ENCODE measurements at places on chromosomes 7 and 10.

- DNase-seq, result no peak
These were observed 6.5 kb downstream of the GDI2 start for GRCh38 chr10:5806745-5807144.

- DNase-seq, result no peak
These were observed 16.3 kb upstream of the CHUK start for GRCh38 chr10:100245484-100246220.

- no peak for DNase-seq
These were observed 109.8 kb downstream of the GRID1 start for GRCh38 chr10:86256690-86257315.

DNA sequence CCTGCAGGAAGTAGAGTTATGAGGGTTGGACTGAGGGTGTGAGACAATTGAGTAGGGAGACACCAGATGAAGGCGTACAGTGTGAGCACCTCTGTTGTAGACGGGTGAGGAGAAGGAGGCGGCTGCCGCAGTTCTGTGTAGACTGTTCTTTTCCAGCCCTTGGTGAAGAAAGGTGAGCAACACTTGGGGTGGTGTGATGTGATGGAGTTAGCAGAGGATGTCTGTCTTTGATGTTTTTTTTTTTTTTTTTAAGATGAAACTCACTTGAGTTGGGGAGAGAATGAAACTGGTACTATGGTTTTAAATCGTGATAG lies 42.8 kb upstream of the RNF216 start:
- DNase-seq, result no peak

DNA sequence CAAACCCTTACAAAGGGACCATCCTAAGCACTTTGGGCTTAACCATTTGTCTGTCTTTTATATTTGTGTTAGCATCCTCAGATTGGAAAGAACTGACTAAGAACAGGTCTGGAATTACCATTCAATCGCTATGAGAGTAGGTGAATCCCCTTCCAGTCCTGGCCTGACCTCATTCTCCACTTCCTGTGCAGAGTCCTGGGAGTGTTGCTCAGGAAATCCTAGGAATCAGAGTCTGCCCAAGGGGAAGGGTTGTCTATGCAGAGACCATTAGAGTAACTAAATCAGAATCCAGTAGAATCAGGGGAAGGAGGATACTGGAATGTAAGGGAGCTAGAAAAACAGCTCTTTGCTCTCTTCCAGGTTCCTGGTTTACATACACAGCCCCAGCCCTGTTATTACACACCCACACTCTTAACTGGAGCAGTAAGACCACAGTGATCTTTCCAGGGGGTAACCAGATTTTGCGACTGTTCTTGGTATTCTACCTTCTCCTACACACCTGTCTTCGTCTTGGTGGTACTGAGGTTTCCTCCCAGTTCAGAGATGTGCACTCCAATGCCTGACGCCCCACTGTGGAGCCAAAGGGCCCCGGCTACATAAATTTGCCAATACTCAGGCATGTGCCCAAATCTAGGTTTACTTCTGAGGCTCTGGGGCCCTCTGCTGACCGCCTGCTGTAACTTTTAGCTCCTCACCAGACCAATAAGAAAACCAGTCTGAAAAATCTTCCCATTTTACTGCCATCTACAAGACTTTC lies 103.7 kb downstream of the RNF216 start:
- no peak for DNase-seq

GRCh38 chr7:87564296-87564963 lies 36.3 kb downstream of the ABCB1 start:
- DNase-seq, result no peak

DNA sequence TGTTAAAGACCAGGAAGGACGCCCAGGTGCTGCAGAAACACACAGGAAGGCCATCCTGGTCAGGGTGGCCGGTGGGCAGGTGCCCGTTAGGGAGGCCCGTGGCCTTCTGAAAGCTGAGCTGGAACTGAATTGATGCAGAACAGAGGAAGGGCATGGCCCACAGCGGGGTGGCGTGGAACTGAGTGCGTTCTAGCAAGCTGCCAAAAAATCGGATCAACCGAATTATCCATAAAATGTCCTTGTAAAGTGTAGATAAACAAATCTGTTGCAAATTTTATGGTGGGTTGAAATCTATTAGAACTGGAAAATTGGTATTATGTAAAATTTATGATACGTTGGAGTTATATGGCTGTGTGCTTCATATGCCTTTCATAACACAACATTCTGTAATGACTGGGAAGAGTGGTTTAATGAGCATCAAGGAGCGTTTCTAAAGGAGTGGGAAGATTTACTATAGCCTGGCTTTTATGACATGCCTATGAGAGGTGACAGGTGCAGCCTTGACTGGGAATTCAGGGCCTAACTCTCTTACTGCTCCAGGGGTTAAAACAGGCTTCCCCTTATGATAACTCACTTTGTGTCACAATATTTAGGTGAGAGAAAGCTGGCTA lies 108.1 kb downstream of the GPR26 start:
- no peak for DNase-seq

DNA sequence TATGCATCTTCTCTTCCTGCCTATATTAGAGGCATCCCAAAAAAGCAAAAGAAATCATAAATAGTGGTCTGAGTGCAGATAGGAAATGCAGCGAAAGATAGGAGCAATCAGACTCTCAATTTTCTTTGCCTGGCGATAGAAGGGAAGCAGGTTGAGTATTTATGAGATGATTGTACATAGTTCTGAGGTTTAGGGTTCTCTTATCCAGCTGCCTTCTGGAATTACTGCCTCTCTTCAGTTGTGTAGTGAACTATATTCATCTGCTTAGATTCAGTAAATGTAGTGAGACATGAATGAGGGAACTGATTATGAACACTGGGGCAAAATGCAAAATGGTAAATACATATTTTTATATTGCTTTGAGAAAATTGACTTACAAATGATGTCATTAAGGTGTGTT lies 93.0 kb upstream of the CYP26C1 start:
- no peak for DNase-seq

- DNase-seq, result no peak
These were observed 78.2 kb downstream of the FAM53B start for GRCh38 chr10:124665980-124666379.

DNA sequence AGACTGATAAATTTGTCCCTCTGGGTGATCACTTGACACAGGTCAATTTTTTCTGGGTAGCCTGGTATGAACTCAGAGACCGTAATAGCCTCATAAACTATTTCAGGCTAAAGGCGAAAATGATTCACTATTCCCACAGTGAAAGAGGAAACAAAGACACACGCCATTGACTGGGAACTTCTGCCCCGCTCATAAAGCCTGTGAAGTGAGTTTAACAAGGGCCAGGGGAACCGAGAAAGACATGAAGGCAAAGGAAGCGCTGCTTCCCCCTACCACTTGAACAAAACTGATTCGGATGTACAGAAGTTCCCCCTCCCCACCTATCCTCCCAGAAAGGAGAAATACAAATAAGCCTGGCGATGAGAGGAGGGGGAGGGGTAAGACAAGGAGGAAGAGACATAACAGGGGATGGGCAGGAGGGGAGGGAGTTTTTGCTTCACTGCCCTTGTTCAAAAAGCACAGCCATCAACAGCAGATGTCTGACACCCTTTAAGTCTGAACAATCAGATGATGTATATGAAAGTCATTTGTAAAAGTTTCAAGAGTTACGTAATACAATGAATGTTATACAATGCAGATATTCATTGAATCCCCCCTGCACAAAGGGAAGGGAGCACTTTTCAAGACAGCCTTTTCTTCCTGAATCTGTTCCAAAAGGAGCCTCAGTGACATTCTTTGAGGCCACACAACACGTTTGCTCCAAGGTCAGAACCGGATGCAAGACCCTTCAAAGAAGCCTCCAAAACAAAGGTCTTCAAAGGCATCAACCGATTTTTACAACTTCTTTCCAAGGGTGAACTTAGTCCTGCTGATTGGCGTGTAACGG lies 734 bp downstream of the ABCB4 start:
- no peak for DNase-seq

- no peak for DNase-seq
These were observed 50.0 kb upstream of the FRMD4A start for GRCh38 chr10:14380746-14381145.

- DNase-seq, result no peak
These were observed 17.1 kb downstream of the WAPL start for GRCh38 chr10:86504510-86504909.

All from stimulated activated CD4-positive, alpha-beta T cell treated with anti-CD3 and anti-CD28 coated beads, Interleukin-1b, Interleukin-23, amount 100 ng/mL, for 1 hour (primary cell).